AG09319 (cell line): ENCODE measurements at places on chromosomes 11 and 22.

DNA sequence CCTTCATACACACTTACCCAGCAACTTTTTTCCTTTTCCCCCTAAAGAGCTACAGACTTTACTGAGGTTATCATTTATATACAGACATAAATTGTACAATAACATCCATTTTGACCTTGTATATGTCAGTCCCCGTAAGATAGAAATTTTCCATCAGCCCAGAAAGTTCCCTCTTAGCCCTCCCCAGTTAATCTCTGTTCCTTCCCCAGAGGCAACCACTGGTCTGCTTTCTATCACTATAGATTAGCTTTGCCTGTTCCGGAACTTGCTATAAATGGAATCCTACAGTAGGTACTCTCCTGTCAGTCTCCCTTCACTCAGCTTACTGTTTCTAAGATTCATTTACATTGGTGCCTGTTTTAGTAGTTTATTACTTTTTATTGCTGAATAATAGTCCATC is 54.9 kb downstream of the TSPAN18 start:
- no peak for DNase-seq

DNA sequence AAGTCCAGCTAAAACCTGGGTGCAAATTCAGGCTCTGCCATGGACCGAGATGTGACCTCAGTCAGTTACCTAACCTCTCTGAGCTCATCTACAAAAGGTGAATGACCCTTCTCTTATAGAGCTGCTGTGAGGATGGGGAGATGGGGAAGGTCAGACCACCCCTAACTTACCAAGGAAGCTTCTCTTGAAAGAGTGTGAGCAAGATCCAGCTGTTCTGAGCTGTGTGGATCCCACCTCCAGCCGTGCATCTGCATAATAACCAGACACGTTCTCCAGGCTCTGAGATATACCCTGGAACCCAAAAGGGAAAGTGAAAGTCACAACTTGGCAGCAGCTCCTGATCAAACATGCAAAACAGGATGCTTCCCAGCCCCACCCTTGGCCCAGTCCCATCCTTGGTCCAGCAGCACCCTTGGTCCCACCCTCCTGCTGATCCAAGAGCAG is at the start of gene APOL3:
APOL3 (minus strand) TSS at position 257 of the 444 bp plus-strand sequence. CDS start 11,700 bp downstream, outside the sequence.
- no peak for DNase-seq

DNA sequence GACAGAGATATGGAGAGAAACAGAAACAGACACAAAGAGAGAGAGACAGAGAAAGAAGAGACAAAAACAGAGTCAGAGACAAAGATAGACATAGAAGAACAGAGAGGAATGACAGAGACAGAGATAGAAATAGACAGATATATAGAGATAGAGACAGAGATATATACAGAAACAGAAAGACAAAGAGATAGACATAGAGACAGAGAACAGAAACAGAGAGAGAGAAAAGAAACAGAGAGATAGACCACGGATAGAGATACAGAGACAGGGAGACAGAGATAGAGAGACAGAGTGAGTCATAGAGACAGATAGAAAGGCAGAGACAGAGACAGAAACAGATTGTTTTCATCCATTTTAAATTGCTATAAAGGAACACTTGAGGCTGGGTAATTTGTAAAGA is 12.3 kb upstream of the MPEG1 start:
- no peak for DNase-seq

DNA sequence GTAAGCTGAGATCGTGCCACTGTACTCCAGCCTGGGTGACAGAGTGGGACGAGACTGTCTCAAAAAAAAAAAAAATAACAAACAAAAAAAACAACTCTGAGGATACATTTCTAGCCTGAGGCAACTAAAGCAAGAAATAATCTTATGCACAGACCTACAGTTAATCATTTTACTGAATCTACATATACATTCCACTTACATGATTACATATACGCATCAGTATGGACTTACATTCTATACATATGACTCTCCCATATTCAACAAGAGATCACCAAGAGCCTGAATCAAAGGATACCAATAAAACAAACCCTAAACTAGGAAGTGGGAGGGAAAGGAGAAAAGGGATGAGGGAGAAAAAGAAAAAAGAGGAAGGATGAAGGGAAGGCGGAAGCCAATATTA is 1.1 kb downstream of the ALG8 start:
- DNase-seq = no peak

- DNase-seq = no peak
These were observed 84.4 kb upstream of the SLC5A12 start for GRCh38 chr11:26806219-26806618.
